ENCODE measurements at places on chromosomes 16 and 17.

GRCh38 chr17:2274414-2274813, 29.2 kb downstream of the SMG6 start:
- no peak for DNase-seq

GRCh38 chr17:66620528-66620927, 214.4 kb upstream of the CACNG5 start:
- DNase-seq = no peak

GRCh38 chr16:51723036-51723724, 572.1 kb upstream of the SALL1 start:
- no peak for DNase-seq

DNA sequence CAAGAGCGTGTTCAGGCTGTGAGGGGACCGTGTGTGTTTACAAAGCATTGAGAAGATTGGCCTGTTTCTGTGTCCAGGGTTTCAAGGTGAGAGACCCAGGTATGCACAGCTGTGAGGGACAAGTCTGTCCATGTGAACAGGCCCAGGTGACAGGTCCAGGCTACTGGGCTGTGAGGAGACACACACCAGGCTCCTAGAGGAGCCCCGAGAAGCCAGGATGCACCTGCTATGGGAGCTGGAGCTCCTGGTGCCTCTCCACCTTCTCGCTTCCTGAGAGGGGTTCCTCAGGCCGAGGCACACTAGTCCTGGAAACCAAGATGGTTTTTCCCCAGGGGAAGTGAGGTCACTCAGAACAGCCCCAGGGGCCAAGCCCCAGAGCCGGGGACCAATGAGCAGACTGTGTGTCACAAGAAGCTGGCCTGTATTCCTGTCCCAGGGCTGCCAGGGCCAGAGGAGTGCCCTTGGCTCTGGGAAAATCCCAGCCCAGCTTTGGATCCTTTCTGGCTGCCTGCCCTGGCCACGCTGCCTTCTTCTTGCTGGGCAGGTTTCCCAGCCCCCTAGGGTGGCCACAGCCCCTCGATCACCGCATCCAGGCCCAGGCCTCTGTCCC, 153.4 kb upstream of the PLCG2 start:
- no peak for DNase-seq

DNA sequence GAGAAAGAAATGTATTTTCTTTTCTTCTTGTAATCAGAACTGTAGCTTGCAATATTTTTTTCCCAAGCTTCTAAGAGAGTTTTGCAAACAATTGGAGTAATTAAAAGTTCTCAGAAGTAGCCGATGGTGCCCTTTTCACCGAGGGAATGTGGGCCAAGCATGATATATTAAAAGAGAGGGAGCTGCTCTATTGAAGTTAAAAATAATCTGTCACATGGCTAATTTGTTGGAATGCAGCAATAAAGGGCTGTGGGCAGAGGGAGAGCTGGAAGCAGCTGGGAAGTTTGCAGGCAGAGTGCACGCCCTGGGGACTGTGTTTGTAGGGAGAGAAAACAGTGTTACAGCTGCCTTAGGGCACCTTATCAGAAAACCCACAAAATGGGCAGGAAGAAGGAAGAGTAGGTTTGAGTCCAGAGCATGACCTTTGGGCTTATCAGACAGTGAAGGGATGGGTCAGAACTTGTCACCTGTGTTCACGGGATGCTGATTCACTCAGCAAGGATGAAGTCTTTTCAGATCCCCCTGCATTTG, 18.5 kb upstream of the TERF2 start:
- DNase-seq = no peak

DNA sequence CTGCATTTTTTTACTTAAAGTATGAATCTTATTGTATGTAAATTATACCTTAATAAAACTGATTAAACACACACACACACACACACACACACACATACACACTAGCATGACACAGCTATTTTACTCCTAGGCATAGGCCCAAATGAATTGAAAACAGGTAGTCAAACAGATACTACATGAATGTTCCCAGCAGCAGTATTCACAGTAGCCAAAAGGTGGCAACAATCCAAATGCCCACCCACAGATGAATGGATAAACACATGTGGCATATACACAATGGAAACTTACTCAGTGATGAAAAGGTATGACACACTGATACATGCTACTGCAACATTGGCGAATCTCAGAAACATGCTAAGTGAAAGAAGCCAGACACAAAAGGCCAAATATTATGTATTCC, 223.5 kb downstream of the CYB561 start:
- no peak for DNase-seq

DNA sequence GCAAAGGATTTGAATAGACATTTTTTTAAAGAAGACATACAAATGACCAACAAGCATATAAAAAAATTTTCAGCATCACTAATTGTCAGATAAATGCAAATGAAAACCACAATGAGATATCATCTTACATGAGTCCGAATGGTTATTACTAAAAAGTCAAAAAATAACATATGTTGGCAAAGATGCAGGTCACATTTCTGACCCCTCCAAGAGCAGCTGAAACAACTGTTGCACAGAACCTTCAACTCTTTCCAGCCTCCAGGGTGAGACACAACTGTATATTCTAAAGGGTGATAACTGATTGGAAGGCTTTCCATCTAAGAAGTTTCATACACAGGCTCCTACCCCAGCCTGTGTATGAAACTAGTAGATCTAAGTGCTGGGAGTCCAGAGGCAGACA, 51.9 kb downstream of the SLFN5 start:
- DNase-seq = no peak

- no peak for DNase-seq
Observed at GRCh38 chr16:57238682-57239081, 6.4 kb upstream of the ARL2BP start.

- DNase-seq = no peak
Observed at GRCh38 chr17:63946440-63947363, 14.6 kb upstream of the CD79B start.

GRCh38 chr17:29255926-29256522, 9.4 kb downstream of the CRYBA1 start:
- DNase-seq = no peak

- no peak for DNase-seq
Observed at GRCh38 chr16:25395528-25395927, 137.9 kb upstream of the ZKSCAN2 start.

- DNase-seq = no peak
Observed at GRCh38 chr17:17448076-17448475, 28.7 kb upstream of the MED9 start.

- DNase-seq = no peak
Observed at GRCh38 chr17:73281928-73282327, 20.2 kb upstream of the CPSF4L start.

DNA sequence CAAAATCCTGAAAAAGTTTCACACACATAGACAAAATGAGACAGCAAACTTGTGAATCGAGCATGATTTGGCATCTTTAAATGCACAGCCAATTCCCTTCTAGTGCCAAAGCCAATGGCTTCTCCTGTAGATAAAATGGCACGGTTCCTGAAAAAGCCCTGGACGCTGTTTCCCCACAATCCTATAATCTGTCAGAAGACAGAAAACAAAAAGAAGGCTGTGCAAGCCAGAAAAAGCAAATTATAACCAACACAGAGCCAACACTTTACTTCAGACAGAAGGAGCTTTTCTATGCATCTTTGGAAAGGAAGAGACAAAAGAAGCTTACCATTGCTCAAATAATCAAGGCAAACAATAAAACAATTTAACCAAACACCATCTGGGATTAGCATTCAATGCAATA, 23.8 kb downstream of the FAM222B start:
- no peak for DNase-seq

- DNase-seq = no peak
Observed at GRCh38 chr17:42682722-42683403, 532 bp downstream of the CNTNAP1 start.

DNA sequence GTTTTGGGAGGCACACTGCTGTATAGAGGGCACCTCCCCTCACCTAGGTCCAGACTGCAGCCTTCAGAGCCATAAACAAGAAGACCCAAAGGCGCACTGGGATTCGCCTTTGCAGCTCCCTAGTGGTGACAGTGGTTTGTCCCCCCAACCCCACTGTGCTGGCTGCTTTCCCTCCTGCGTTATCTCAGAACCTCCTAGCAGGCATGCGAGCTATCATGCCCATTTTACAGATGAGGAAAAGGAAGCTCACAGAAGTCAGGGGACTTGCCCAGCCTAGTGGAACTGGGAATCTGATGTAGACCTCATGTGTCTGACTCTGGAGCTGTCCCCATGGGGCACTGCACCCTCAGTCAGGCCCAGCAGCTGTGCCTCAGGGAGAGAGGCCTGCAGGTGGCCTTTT, 115.2 kb downstream of the CLEC16A start:
- DNase-seq = no peak

Measured in cortex of kidney (tissue), 1 donor.